ENCODE measurements at places on chromosomes 12 and 14.
A peak's percentile ranks its signal among the peaks of the same experiment; 100 is the strongest.

GRCh38 chr12:98371419-98371818, 144.0 kb upstream of the TMPO start:
- peak; percentile 2 for DNase-seq

GRCh38 chr14:89013098-89013504, 188.7 kb downstream of the TTC8 start:
- peak; percentile 30 for DNase-seq

DNA sequence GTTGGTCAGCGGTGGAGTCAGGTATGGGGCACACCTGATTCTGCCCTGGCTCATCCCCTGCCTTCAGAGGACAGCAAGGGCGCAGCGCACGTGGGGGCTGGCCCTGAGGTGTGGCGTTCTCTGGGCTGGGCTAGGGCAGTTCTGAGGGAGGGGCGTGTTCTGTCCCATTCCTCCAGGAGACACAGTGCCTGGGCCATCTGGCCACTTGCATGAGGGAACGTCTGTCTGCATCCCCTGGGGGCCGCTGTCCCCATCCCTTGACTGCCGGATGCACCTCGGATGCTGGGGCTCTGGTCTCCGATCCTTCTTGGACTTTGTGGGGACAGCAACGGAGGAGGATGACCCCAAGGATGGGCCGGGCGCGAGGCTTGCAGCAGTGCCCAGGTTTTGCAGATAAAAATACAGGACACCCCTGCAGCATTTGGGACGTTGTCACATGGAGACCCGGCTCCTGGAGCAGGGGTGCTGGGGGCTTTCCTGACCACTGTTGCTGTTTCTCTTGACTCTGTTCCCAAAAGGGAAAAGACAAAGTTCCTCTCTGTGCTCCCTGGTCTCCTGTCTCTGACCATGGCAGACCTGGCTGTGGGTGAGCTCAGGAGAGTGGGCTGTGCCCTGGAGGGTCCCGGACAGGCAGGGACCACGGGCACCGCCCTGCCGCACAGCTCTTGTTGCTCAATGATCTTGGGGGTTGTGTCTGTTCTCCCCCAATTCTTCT, 6.9 kb downstream of the MTA1 start:
- no peak for DNase-seq

- DNase-seq, result no peak
Observed at GRCh38 chr12:2667716-2668440, 126.9 kb upstream of the FKBP4 start.

GRCh38 chr12:130813436-130813835, 25.6 kb downstream of the STX2 start:
- DNase-seq, result no peak

Data from fibroblast of skin of back (primary cell).